Activated CD4-positive, CD25-positive, alpha-beta regulatory T cell (primary cell): ENCODE measurements at places on chromosomes 7 and 10.

GRCh38 chr10:24900888-24901685 is 51.3 kb downstream of the PRTFDC1 start:
- no peak for DNase-seq

GRCh38 chr10:114167985-114168384 is 6.0 kb downstream of the CCDC186 start:
- DNase-seq: no peak

- no peak for DNase-seq
Measured at GRCh38 chr10:77156406-77156879, 481.2 kb downstream of the KCNMA1 start.

- DNase-seq: no peak
Measured at GRCh38 chr7:143000648-143001047, 26.3 kb downstream of the OR9A2 start.

DNA sequence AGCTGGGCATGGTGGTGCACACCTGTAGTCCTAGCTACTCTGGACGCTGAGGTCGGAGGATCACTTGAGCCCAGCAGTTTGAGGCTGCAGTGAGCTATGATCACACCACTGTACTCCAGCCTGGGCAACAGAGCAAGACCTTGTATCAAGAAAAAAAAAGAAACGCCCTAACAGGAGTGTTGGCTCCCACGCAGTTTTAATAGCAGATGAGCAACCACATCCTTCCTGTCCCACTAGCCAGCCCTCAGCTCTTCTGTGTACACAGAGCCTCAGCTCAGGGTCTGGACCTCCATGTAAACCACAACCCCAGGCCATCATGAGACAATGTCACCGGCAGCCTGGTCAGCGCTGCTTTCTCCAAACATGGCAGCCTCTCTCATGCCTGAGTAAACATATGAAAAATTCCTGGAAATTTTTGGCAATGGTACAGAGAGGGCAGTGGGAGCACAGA is 108.2 kb downstream of the PIP4K2A start:
- DNase-seq: no peak

GRCh38 chr7:137454246-137454724 is 110.8 kb upstream of the PTN start:
- DNase-seq: no peak

DNA sequence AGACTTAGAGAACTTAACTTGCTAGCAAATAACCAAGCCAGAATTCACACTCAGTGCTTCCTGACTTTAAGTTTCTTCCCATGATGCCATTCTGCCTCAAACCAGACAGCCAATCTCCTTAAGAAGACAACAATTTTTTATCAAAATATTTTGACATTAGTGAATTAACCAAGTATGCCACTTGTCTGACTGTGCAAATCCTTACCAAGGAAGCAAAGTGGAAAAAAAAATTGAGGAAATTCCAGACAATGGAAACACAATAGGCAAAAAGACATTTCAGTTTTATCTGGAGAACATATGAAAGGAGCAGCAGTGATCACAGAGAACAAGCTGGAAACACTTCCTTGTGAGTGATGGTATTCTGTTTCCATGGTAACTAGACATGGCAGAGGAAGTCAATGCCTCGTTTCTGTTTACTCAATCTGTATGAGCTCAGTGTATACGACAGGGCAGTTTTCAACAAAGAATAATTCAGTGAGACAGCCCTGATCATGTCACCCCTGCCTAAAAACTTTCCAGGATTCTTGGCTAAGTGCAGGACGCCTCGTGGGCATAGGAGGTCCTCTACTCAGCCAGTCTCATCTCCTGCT is 114.2 kb downstream of the DYNC1I1 start:
- no peak for DNase-seq

- no peak for DNase-seq
Measured at GRCh38 chr7:131826960-131827359, 270.5 kb upstream of the PODXL start.
